Ammon's horn (tissue), 1 donor: ENCODE measurements at places on chromosomes 1 and 21.

GRCh38 chr21:26846036-26846931 lies 1.1 kb upstream of the ADAMTS1 start:
- DNase-seq: peak; percentile 88

- DNase-seq: no peak
Measured at GRCh38 chr1:225944951-225945350, 3.9 kb upstream of the LEFTY2 start.

GRCh38 chr1:156055281-156056048 lies 883 bp downstream of the LAMTOR2 start:
- DNase-seq: no peak

- peak; percentile 75 for DNase-seq
Measured at GRCh38 chr1:33460947-33461629, 11.4 kb upstream of the ZSCAN20 start.

DNA sequence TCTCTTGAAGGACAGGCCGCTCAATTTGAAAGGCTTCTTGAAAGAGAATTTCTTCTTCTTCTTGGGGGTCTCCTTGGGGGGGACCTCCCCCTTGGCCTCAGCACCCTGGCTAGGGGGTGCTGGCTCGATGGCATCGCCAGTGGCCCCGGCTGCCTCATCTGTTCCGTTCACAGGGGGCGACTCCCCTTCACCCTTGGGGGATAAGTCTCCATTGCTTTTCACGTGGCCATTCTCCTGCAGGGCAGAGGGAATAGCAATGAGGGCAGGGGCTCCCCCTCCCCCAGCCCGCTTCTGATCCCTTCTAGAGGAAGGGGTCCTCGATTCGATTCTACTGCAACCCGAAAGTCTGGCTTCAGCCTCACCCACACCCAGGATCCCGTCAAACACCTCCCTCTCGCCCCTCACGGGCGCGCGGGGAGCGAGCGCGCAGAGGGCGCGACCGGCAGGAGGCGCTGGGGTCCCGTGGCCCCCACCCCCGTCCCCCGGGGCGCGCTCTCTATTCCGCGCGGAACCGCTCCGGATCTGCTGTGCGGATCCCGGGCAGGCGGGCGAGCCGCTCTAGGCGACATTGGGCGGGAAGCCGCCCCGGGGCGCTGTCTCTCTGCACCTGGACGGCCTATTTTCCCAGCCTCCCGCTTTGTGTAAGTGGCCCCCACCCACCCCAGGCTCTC lies 1.0 kb downstream of the MARCKSL1 start:
- DNase-seq: peak; percentile 39

GRCh38 chr1:239457491-239458143 lies 71.2 kb downstream of the CHRM3 start:
- no peak for DNase-seq

DNA sequence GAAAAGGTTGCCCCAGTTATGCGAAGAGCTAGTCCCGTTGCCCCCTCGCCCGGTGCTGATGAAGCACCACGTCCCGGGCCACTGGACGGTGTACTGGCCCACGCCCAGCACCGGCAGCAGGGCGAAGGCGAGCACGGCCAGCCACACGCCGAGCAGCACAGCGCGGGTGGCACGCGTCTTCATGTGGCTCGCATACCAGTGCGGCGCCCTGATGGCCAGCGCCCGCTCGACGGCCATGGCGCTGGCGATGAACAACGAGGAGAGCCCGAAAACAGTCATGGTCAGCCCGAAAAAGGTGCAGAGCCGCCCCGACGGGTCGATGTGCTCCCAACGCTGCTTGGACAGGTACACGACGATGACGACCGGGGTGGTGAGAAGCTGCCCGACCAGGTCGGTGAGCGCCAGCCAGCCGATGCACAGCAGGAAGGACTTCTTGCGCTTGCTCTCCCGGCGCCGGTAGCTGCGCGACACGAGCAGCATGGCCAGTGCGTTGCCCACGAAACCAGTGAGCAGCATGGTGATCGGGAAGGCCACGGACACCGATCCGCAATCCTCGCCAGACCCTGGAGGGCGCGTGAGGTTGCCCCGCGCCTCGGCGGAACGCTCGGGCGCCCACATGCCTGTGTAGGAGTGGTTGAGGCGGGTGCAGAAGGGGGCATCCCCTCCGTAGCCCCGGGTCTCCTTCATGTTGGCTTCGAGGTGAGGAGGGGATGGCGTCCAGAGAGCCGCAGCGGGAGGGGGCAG lies 553 bp downstream of the PTGER3 start:
- DNase-seq: no peak

- no peak for DNase-seq
Measured at GRCh38 chr1:156885314-156885713, 8.2 kb upstream of the PEAR1 start.

GRCh38 chr21:29121759-29122158 lies 8.7 kb upstream of the MAP3K7CL start:
- DNase-seq: no peak

- DNase-seq: no peak
Measured at GRCh38 chr1:26822737-26823395, 3.6 kb upstream of the ZDHHC18 start.

DNA sequence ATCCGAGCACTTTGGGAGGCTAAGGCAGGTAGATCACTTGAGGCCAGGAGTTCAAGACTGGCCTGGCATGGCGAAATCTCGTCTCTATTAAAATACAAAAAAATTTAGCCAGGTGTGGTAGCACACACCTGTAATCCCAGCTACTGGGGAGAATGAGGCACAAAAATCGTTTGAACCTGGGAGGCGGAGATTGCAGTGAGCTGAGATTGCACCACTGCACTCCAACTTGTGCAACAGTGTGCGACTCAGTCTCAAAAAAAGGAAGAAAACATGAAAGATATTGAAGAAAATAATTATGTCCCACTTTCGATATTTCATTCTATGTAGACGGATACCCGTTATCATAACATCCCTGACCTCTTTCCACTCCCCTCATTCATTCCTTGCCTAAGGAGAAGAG lies 19.2 kb downstream of the TUT4 start:
- no peak for DNase-seq

DNA sequence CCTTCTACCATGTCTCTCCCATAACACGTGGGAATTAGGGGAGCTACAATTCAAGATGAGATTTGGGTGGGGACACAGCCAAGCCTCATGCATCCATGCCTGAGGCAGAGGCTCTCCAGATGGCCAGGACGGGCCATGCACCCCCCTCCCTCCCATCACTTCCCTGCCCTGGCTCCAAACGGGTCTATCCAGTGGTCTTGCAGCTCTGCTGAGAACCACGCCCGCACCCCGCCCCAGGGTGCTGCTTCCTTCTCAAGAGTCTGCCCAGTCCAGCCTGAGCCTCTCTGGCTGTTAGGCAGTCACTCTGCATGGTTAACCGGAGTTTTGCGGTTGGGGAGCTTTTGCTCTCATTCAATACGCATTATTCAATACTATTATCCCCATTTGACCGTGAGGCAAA lies 131.5 kb upstream of the TMEM51 start:
- DNase-seq: no peak

DNA sequence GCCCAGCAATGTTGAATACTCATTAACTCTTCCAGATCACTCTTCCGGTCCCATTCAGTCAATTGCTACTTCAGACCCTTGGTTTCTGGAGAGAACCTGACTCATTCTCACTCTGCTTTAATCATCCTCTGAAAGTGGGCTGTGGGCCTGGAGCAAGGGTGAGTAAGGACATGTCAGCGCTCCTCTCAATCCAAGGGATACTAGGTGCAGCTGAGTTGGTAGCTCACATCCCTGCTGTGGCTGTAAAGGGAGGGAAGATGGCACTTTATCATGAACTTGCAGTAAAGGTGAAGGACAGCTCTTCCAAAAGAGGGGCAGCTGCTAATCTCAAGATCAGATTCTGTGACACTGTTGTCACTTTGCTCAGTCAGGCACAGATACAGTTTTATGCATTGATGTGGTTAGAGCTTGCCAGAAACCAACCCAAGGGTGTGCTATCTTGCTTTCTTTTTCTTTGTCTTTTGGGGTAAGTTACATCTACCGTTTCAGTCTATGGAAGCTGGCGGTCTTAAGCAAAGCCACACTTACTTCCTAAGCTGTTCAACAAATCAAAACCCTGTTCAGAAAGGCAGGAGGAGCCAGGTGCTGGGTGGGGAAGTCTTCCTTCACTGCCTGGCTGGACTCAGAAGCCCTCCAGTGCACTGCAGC lies 26.5 kb upstream of the NTPCR start:
- DNase-seq: no peak

DNA sequence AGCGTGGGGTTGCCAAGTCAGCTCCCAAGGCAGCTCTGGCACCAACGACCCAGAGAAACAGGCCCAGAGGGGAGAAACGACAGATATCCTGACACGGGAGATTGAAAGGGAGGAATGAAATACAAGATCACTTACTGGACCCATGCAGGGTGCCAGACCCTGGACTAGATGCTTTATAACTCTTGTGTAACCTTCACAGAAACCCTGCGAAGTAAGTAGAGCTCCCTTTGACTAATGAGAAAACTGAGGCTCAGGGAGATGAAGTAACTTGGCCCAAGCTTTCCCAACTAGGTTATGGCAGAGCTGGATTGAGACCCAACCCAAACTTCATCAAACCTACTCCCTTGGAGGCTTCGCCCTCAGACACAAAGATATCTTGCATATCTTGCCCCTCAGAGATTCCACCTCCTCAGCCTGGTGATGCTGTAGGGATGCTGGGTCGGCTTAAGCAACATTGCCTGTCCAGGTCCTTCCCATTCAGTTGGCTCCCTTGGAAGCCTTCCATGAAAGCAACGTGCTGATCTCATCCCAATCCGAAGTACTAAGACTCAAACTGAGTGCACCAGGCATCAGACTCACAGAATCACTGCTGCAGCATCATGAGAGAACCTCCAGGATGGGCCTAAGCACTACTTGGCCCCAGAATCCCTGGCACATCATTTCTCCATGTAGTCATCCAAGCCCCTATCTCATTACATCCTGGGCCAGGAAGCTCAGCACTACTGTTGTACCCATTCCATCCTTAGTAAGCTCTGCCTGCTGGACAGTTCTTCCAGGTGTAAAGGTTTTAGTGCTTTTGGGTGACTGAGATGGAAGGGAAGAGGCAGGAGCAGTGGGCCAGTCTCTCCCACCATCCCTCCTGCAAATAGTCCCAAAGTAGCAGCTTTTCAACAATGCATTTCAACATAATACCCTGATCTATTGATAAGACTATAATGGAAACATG lies 1.1 kb upstream of the IGSF9 start:
- DNase-seq: no peak

DNA sequence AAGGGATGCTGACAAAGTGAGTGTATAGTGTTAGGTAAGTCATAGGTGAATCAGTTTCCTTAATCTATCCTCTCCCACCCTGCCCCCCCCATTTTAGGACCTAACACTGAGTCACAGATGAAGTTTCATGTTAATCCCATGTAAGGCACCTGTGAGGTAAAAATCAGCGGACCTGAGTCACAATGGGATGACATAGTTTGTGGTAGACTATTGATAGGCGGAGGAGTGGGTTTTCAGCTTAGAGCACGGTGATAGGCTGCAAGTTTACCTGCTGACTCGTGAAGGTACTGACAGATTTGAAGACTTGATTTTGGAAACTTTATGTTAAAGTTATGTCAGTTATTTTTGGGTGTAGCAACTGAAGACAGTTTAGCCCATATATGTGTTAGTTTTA lies 1.7 kb downstream of the TOR1AIP1 start:
- no peak for DNase-seq

DNA sequence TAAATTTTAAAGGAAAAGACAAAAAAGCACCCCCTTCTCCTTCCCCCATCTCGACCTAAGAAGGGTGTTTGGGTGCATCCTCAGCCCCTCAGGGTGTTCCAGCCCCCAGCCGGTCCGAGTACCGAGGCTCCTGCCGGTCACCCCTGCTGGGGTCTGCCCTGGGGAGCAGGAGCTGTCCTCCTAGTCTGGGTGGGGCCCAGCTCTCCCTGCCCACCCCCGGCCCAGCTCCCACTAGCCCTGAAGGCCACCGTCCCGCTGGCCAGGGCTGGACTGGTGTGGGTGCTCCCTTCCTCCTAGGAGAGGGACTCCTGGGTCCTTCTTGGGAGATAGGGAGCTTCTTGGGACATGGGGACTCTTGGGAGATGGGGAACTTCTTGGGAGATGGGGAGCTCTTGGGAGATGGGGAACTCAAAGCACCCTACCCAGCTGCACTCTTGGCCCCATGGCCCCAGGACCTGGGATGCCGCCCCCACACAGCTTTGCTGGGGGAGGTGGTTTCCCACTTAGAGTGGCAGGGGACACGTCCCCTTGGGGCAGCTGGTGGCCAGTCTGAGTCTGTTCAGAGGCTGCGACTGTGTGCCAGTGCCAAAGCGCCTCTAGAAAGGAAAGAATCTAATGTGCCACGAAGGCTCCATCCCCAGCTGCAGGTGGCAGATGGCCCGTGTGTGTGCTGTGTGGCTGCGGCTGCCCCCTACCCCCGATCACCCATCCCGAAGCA lies 44.5 kb downstream of the MORN1 start:
- no peak for DNase-seq

DNA sequence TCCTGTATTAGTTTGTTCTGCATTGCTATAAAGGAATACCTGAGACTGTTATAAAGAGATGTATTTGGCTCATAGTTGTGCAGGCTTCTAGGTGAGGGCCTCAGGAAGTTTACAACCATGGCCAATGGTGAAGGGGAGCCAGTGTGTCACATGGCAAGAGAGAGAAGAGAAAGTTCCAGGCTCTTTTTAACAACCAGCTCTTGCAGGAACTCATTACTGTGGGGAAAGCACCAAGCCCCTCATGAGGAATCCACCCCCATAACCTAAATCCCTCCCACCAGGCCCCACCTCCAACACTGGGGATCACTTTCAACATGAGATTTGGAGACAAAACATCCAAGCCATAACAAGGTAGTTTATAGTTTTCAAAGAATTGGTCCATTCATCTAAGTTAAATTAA lies 5.0 kb upstream of the MEAF6 start:
- no peak for DNase-seq

DNA sequence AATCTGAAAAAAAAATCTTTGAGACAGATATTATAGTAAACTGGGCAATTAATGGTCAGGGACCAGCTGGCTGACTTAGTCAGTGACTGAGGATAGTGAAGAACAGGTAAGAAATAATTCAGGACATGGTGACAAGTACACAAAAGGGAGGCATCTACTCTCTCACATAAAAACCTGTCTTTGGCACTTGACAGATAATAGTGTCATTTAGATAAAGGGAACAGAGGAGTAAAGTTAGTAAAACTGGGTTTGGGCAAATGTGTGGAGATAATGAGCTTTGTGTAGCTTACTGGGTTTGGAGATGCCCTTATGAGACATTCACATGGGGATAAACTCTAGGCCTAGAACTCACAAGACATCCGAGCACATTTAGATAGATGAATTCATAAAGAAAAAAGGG lies 4.0 kb downstream of the SSX2IP start:
- no peak for DNase-seq

DNA sequence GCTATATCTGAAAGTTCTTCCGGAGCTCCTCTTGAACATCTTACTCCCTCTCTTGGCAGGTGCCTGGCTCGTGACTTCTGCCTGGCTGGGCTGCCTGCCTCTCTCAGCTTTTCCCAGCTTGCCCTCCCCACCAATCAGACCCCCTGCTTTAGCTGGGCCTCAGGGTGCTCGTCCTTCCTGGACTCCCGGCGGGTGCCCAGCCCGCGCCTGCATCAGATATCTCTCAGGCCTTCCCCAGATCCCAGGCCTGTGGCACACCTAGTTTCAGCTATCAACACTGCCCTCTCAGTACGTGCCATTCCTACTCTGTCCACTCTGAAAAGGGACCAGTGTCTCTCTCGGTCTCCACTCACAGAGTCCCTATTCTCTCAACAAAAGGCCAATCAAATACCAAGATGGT lies 96.5 kb upstream of the CLDN14 start:
- DNase-seq: peak; percentile 38
